ENCODE measurements at places on chromosomes 7 and 10.

- DNase-seq: no peak
Observed at GRCh38 chr10:79130846-79131245, 62.1 kb downstream of the ZMIZ1 start.

GRCh38 chr10:82037076-82037475 lies 162.1 kb downstream of the NRG3 start:
- DNase-seq: no peak

DNA sequence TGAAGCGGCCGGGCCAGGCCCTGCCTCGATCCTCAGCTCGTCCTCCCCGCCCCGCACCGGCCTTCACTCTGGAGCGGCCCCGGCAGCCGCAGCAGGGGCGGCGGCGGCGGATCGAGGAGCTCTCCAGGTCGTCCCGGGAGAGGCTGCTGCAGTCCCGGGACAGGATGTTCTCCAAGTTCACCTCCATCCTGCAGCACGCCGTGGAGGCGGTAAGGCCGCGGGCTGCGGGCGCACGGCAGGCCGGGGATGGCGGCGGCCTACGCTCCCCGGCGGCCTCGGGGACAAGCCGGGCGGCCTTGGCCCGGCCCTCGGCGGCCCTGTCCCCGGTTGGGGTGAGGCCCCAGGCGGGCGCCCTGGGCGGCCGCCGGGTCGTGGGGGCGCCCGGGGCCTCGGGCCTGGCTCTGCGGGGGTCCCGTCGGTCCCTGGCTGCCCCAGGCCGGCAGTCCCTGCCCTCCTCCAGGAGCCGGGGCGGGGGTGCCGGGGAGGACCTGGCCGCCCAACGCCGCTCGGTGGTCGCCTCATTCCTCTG lies 399 bp downstream of the FHIP2A start:
- peak; percentile 13 for DNase-seq

- no peak for DNase-seq
Observed at GRCh38 chr10:31762316-31762715, 166.3 kb downstream of the ARHGAP12 start.

DNA sequence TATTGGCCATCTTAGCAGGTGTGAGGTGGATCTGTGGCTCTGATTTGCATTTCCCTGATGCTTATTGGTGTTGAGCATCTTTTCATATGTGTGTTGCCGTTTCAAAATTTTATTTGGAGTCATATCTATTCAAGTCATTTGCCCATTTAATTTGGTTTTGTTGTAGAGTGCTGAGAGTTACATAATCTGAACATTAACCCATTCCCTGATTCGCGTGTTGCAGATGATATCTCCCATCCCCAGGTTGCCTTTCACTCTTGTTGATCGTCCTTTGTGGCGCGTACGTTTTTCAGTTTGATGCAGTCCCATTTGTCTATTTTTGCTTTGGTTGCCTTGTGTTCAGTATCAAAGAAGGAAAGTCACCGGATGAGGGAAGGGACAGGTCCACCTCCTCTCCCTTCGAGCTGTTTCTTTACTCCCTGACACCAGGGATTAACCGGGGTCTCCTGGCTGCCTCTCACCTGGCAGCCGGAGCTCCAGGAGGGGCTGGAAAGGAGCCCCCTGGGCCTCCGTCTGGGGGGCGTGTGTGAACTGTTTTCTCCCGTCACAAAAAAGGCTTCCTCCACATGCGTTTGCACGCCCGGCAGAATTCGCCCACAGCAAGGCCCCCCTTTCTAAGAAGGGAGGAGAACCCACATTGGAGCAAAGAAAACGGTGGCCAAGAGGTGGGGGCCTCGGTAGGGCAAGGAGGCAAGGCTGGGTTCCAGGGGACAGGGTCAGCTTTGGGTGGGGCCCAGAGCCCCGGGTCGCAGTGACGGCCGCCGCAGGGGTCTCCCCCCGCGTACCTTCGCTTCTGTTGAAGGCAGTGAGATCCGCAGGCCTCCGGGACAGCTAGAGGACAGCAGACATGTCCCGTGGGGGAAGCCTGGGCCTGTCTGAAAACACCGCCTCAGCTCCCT lies 8.3 kb downstream of the MNX1 start:
- DNase-seq: no peak

DNA sequence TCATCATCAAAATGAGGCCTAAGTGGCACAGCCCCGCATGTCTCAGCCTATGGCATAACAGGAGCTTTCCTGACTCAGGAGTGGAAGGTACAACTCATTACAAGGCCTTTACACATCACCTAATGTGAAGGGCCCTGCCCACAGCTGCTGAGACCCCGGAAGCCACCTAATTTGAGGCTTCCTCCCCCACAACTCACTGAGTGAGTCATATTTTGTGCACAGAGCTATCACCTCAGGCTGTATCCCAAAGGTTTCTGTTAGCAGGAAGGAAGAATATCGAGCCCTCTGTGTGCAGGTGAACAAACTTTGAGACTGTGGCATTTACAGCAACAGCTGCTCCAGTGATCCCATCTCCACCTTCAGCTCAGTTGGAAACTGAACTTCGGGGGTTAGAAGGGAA lies 20.6 kb downstream of the HTR5A start:
- DNase-seq: peak; percentile 15

DNA sequence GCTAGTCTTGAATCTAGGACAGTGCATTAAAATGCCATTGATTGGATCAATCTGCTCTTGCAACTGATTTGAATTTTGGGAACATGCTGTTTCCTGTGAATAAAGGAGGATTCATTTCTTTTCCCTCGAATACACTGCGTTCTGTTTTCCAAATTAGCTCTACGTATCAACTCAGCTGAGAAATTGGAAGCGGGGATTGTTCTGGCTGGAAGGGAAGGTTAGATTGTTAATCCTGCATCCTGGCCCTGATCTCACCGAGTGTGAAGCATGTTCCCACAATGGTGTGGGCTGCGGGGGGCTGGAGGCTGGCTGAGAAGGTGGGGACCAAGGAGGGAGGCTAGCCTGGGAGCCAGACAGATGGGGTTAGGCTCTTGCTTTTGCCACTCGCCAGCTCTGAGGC lies 17.6 kb downstream of the HTRA1 start:
- no peak for DNase-seq

DNA sequence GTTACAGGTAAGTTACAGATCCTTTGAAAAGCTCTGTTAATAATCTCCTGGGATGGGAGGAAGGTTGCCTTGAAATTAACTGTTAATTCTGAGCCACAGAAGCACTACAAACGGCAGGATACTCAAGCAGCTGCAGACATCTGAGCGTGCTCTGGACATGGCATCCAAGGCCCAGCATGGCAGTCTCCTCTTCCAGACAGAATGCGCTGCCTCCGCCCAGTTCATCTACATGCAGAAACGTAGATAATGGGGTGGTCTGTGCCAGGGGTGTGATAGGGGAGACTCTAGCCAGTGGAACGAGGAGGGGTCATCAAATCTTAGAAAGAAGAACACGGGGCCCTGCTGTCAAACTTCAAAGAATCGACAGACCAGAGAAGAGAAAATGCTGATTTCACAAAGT lies 13.8 kb downstream of the VIPR2 start:
- DNase-seq: no peak

DNA sequence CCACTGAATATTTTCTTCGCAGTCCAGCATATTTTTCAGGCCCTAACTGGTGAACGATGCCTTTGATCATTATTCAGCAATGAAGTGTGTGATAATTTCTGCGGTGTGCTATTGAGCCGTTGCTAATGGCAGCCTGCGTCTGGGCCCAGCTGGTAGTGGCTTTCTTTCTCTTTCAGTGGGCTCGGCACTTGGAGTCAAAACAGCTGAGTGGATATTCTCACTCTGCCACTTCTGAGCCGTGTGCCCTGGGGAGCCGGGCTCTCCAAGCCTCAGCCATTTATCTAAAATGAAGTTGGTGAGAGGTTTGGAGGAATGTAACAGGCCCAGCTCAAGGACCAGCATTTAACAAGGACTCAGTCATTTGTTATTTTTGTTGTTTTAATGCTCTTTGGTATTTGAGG lies 87.5 kb upstream of the IFRD1 start:
- DNase-seq: no peak

DNA sequence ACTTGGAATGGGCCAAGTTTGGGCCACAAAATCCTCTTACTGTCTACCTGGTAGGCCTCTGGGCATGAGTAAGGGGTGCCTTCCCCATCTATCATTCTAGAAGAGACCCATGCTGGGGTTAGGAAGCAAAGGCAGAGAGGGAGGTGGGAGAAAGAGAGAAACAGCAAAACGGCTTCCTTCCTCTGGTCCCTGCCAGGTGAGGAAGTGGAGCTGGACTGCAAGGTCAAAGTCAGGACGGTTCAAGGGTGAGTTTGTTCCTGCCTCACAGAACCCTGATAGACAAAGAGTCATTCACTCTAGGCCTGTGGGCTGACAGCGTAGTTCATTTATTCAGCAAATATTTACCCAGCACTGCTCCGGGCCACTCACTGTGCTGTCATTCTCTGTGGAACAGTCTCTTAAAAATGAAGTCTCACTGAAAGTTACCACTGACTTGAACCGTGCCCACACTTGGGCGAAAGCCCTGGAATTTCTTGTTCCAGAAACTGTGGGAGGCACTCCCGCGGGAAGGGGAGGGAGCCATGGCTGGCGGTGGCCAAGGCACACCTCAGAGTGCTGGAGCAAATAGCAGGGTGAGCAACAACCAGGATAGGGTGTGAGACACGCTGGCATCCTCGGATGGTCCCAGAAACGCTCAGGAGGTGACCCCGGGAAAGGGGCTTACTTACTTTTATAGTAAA lies 26.2 kb upstream of the ECHDC3 start:
- DNase-seq: no peak

GRCh38 chr10:70378122-70378521 lies 4.3 kb downstream of the LRRC20 start:
- DNase-seq: no peak

Data from activated CD8-positive, alpha-beta memory T cell treated with anti-CD3 and anti-CD28 coated beads for 4 hours (primary cell).